ENCODE measurements at places on chromosomes 16 and 17.

DNA sequence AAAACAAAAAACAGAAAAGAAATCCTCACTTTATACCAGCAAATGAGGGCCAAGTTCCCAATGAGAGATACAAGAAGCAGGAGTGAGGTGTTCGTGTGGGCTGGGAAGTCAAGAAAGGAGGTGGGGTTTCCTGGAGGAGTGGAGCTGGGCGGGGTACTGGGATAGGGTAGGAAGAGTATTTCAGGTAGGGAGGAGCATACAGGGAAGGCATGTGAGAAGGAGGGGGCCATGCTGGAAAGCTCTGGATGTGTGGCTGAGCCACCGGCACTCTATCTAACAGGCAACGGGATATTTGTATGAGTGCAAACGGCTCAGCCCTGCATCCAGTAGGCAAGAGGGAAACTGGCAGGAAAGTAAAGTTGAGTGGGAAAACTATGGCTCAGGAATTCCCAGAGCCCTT lies 4.2 kb downstream of the OR3A2 start:
- DNase-seq = no peak

- DNase-seq = peak; percentile 45
These were observed 7.8 kb upstream of the SLC38A10 start for GRCh38 chr17:81302861-81303333.

GRCh38 chr17:37506678-37507077 lies 17.0 kb downstream of the DUSP14 start:
- peak; percentile 55 for DNase-seq

GRCh38 chr16:30005341-30006094 lies 5.3 kb downstream of the DOC2A start:
- peak; percentile 35 for DNase-seq

DNA sequence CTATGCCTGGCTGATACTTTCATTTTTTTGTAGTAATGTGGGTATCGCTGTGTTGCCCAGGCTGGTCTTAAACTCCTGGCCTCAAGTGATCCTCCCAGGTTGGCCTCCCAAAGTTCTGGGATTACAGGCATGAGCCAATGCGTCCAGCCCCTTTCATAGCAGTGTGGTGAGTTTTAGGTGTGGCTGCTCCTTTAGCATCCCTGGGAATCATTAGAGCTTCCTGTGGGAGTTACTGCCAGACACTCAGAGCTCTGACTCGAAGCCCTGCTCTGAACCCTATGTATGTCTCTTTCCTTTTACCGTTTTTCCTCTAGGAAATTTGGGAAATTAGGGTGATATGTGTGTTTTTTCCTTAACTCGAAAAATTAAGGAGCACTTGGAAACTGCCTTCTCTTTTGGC lies 44.5 kb downstream of the NDE1 start:
- DNase-seq = no peak

DNA sequence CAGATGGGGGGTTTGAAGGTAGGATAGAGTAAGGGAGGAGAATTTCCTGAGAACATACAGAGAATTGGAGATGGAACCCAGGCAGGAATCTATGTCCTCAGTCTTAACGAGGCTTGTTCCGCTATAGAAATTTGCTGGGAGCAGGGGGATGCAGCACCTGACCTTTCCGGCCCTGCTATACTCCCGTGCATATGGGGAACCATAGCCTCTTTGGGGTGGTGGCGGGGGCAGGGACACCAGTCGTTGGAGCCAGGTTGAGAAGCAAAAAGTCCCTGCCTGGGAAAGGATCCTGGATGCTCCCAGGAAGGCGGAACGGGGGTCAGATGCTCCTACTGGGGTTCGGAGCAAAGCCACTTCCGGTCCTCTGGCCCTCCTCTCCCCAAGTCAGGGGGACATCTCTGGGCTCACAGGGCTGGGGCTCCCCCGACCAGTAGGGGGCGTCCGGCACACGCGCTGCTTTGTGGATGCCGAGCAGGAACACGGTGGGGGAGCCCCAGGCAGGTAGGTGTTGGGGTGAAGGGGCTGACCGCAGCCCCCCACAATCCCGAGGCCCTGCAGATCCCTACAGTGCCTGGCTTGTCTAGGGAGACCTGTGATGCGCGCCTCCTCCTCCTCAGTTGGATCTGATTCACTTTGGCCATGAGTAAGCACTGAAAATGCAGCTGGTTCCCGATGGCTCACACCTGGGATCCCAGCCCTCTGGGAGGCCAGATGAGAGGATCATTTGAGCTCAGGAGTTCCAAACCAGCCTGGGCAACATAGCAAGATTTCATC lies 15.5 kb upstream of the TFAP4 start:
- peak; percentile 66 for DNase-seq

DNA sequence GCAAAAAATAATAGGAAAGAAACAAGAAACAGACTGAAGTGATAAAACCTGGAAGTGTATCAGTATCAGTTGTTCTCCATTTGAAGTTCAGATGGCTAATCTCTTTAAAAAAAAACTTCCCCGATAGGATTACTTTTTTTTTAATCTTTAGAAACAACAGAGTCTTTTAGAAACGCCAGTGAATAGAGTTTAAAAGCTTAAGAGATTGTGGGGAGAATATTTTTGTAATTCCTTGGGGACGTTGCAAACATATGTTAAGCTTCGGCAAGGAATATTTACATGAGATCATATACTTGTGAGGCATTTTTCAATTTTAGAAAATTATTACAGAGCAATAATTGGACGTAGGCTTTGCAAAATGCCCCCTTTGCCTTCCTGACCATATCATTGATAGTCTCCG lies 13.2 kb downstream of the MAF start:
- DNase-seq = no peak

DNA sequence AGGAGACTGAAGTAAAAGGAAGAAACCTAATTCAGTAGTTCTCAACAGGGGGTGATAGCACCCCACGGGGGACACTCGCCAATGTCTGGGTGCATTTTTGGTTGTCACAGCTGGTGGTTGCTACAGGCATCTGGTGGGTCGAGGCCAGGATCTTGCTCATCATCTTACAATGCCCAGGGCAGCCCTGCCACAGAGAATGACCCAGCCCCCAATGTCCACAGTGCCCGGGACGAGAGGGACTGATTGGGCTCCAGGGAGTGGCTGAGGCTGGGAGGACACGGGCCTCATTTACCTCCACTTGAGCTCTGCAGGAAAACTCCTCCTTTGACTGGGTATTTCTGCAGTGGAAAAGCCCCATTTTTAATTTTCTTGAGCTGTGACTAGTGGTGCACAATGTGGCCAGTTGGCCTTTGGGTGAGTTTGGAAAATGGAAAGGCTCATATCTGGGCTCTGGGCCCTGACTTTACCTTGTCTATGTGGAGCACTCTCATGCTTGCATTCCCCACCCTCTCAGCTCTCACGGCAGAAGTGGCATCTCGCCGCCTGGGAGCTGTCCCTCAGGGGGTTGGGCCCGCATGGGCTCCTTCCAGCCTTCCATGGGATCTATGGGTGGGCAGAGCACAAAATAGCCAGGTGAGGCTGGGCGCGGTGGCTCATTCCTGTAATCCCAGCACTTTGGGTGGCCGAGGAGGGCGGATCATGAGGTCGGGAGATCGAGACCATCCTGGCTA lies 37.7 kb upstream of the IRF8 start:
- no peak for DNase-seq

GRCh38 chr16:31474173-31474714 lies 2.3 kb downstream of the TGFB1I1 start:
- DNase-seq = peak; percentile 89

- no peak for DNase-seq
These were observed 538 bp upstream of the FCSK start for GRCh38 chr16:70453892-70454221.

DNA sequence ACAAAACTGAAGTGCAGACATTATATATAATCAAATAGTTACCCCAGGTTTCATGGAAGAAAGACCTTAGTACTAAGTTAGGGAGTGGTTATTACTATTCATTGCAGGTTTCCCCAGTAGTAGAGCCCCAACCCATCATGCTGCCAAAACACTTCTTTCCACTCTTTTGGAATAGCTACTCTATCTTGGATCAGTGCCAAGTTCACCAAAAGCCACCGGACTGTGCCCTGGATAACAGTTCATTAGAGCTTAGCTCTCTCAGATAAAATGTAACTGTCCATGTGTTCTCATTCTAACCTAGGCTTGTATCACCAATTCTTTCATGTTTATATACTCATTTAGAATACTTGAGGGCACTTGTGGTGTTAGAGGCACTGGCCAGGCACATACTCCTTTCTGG lies 540.1 kb upstream of the C16orf82 start:
- no peak for DNase-seq

DNA sequence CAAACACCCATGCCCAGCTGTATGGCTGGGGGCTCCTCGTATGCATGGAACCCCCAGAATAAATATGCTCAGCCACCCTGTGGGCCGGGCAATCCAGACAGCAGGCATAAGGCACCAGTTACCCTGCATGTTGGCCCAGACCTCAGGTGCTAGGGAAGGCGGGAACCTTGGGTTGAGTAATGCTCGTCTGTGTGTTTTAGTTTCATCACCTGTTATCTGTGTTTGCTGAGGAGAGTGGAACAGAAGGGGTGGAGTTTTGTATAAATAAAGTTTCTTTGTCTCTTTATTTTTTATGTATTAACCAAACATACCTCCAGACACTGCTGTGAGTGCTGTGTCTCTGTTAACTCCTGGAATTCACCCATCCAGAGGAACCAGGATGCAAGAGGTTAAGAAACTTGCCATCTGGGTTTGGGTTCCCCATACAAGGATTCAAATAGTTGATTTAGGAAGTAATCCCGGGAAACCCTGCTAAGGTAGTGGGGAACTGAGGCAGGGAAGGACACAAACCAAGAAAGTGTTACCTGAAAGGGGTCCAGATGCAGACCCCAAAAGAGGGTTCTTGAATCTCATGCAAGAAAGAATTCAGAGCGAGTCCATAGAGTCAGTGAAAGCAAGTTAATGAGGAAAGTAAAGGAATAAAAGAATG lies 37.4 kb upstream of the IL21R start:
- no peak for DNase-seq

- no peak for DNase-seq
These were observed 7.5 kb upstream of the CSNK2A2 start for GRCh38 chr16:58205276-58206036.

DNA sequence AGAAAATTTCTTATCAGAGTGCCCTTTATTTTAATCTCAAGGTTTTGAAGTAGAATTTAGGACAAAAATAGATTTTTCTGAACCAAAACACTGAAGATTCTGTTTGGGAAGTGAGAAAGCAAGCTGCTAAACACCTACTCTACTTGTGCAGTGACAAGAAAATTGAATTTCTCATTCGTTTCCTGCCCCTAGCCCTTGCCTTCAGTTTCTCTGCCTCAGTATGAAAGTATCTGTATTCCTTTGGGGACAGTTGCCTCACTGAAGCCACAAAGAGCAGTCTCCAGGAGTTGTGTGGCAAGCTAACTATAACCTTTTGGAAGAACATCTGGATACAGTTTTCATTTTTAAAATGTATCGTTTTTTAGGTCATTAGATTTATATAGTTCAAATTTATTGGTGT lies 19.7 kb downstream of the MOSMO start:
- no peak for DNase-seq

DNA sequence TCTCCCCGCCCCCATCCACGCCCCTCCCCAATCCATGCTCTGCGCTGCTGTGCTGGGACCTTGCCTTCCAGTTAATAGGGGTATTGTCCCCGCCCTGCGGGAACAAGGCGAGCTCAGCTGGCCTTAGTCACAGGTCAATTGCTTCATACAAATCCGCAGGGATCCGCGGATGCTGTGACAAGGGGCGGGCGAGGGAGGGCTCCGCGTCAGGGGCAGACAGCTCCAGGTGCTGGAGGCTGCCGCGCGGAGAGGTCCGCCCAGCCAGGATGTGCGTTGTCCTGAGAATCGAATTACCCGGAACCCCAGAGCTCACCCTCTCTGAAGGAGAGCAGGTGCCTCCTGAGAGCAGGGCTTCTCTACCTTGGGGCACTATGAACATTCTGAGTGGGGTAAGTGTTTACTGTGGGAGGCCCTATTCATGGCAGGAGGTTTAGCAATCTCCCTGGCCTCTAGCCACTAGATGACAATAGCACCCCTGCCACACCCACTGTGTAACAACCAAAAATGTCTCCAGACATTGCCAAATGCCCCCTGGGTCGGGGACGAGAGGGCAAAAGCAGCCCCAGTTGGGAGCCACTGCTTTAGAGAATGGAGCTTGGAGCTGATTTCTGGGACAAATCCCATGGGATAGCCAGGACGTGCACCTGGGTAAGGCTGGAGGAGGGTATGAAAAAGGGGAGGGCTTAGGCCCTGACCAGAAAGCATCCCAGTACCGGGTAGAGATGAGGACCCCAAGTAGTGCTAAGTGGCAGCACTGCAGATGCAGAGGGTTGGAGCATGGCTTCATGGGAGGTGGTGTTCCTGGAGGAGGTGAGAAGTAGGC lies 138.2 kb downstream of the CYLD start:
- no peak for DNase-seq

DNA sequence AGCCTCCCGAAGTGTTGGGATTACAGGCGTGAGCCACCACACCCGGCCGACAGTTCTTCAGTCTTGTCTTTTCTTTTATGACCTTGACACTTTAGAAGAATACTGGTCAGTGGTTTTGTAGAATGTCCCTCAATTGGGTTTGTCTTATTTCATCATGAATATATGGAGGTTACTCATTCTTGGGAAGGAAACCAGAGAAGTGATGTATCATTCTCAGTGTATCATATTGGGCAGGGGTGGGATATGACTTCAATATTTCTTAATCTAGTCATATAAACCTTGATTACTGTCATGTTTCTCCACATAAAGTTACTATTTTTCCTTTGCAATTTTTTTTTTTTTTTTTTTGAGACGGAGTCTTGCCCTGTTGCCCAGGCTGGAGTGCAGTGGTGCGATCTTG lies 36.9 kb downstream of the SNTB2 start:
- peak; percentile 51 for DNase-seq

DNA sequence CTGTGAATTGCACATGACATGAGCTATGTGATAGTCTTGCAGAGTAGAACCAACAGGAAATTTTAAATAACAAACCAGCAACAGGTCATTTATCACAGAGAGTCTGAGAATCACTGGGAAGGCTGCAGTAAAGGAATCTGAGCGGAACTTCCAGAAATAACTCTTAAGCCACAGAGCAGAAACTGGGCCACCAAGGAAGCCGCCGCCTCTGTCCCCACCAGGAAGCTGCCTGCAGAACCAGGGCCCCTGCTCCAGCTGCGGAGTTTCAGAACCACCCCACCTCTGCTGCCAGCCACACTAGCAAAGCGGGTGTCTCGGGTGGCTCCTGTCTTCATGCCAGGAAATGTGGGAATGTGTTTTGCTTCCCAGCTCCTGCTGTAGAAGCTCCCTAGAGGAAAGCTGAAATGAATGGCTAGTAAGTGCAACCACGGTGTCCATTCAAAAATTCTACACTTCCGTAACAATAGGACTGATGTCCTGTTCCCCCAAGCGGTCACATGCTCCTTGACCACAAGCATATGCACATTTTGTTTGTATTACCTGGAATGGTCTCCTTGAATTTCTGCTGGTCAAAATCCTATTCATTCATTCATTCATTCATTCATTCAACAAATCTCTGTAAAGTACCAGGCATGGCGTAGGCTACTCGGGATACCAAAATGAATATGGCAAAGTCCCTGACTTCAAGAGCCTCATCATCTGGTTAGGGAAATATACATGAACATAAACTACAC lies 7.7 kb upstream of the ITPRIPL2 start:
- no peak for DNase-seq

DNA sequence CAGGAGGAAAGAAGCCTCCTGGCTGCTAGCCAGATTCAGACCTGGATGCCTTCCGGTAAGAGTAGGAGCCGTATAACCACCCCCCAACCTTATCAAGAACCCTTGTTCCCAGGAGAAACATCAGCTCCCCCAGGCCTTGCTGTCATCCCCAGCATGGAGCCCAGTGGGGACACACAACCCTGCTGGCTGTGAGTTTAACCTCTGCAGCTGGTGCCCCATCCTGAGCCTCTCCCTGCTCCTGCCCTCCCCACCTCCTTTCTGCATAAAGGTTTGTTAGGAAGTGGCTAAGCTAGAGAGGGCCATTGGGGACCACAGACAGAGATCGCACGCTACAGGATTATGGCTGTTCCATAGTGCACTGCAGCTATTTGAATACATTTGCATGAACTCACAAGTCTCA lies 55.5 kb upstream of the RPL38 start:
- DNase-seq = no peak
